ENCODE measurements at places on chromosomes 3 and 15.

- no peak for DNase-seq
These were observed 64.3 kb downstream of the FBN1 start for GRCh38 chr15:48581219-48581618.

DNA sequence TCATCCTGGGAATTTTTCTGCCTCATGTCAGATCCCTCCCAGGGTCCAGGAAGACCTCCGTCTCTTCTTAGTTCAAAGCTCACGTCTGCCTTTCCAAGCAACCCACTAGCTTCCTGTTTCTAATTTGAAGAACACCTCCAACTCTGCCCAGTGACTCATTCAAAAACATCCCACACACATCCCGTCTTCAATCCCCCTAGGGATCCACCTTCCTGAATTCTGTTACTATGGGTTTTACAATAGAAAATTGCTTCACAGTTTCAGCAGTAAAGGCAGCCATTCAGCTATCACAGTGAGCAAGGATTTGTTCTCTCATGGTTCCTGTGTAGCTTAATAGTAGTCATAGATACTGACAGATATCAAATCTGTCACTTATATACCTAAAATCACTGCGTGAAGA is 308.3 kb upstream of the CCDC54 start:
- DNase-seq, result no peak

DNA sequence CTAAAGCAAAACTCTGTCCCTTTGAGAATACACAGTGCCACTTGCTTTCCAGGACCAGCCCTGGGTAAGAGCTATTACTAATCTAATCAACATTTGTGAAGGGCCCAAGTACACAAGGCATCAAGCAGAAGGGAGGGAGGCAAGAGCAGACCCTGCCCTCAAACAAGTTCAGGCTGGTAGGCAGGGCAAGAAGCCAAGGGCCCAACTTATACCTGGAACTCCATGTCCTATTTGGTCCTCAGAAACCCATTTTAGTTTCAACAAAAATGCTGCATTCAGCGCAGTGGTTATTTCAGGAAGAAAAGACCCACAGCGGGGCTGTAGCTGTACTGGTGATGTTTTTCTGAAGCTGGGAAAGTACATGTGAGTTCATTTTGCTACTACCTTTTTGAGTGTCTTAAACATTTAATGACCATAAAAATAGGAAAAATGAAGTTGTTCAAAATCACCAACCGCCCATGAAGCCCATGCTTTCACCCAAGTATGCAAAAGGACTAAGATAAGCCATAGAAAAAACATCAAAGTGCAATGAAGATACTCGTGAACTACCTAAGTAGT is 2.8 kb downstream of the RPS17 start:
- DNase-seq, result no peak

GRCh38 chr3:16455001-16455400 is 58.5 kb downstream of the RFTN1 start:
- DNase-seq, result no peak

All from central memory CD4-positive, alpha-beta T cell (primary cell).